Left cardiac atrium (tissue), 4 donors: ENCODE measurements at places on chromosomes 6 and 20. TPM values are rescaled to one million over a fixed set of nuclear protein-coding genes. Genes with fewer than 3 reads are reported as not detected.

- peak; percentile 21 for DNase-seq
Observed at GRCh38 chr6:135909737-135910387, 58.4 kb downstream of the PDE7B start.

- peak; percentile 88 for DNase-seq
Observed at GRCh38 chr6:33161354-33162331, 30.6 kb downstream of the COL11A2 start.

- DNase-seq, result no peak
Observed at GRCh38 chr6:40909811-40910210, 129.2 kb downstream of the UNC5CL start.

The E2F3 gene
- total RNA-seq, result 10.0 TPM

The MYMX gene
- total RNA-seq, result 2.4 TPM

The POPDC3 gene
- 35.5 TPM for total RNA-seq

The CST4 gene
- total RNA-seq, result not detected
